K562 (cell line): ENCODE measurements at places on chromosomes 12 and 14. TPM values are rescaled to one million over a fixed set of nuclear protein-coding genes. Genes with fewer than 3 reads are reported as not detected.

- no peak for DNase-seq
These were observed 296.1 kb downstream of the RERGL start for GRCh38 chr12:17793854-17794253.

DNA sequence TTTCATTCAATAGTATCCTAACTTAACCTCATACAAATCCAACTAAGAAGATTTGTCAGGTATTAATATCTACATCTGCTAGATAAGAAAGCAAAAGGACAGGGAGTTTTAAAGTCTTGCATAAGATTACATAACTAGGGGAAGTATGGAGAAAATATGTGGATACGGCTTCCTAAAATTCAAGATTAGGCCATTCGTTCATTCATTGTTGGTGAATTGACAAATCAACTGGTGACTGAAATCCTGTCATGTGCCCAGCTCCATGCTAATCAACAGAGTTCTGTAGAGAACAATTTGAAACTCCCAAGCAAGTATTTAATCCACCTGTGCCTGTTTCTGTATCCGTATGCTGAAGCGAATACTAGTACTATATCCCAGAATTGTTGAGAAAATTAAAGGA is 260.9 kb upstream of the USP15 start:
- DNase-seq, result no peak

DNA sequence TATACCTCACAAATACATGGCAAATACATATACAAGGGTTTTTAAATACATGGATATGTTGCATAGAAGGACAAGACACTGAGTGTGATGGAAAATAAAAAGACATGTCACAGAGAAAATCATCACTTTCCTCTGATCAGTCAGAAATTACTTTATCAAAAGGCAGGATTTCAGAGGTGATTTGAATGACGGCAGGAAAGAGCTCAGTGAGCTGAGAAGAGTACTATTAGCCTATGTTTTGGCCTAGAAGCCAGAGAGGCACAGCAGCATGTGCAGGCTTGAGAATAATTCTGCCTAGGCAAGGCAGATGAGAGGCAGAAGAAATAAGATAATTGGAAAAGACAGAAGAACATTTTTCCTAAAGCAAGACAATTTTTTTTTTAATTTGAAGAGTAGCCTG is 94.9 kb downstream of the BCAT1 start:
- no peak for DNase-seq

DNA sequence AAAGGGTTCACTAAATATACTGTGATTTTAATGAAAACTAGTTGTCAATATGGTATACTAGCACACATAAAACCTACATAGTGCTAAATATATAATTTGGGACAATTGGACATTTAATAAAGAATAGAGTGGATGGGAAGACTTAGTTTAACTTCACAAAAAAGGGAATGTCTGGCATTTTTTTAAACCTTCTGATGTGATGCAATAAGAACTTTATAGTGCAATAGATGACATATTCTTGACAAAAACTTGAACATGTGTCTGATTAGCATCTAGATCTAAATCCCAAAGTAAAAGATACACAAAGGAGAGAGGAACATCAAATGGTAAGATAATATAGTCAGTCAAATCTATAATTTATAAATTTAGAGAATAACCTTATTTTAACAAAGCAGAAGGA is 488.3 kb upstream of the SYT1 start:
- DNase-seq, result no peak

EPYC gene
- not detected in 2 replicates for total RNA-seq
